ENCODE measurements at places on chromosomes 6 and 20. TPM values are rescaled to one million over a fixed set of nuclear protein-coding genes. Genes with fewer than 3 reads are reported as not detected.

ZNF165 gene
- total RNA-seq = 0.94 TPM

VSTM2L gene
- 27.9 TPM for total RNA-seq

SDC4 gene
- total RNA-seq = 111 TPM

KHDC1L gene
- 0.26 TPM for total RNA-seq

SLC52A3 gene
- total RNA-seq = 0.38 TPM

MUC21 gene
- 0.03 TPM for total RNA-seq

MYLK4 gene
- total RNA-seq = 0.10 TPM

DDO gene
- total RNA-seq = 0.14 TPM

WFDC12 gene
- total RNA-seq = not detected

CUTA gene
- total RNA-seq = 203 TPM

ADGRB3 gene
- not detected for total RNA-seq

HLA-E gene
- total RNA-seq = 58.6 TPM

PABPC1L gene
- 8.7 TPM for total RNA-seq

CFAP61 gene
- 0.35 TPM for total RNA-seq

PLCG1 gene
- total RNA-seq = 41.0 TPM

Measured in A549 treated with AZD2906 at 1 μM for 4 hours (cell line).